ENCODE measurements at places on chromosomes 7 and 10.
A peak's percentile ranks its signal among the peaks of the same experiment; 100 is the strongest.

GRCh38 chr10:96257944-96258343 lies 13.4 kb downstream of the BLNK start:
- DNase-seq = no peak

DNA sequence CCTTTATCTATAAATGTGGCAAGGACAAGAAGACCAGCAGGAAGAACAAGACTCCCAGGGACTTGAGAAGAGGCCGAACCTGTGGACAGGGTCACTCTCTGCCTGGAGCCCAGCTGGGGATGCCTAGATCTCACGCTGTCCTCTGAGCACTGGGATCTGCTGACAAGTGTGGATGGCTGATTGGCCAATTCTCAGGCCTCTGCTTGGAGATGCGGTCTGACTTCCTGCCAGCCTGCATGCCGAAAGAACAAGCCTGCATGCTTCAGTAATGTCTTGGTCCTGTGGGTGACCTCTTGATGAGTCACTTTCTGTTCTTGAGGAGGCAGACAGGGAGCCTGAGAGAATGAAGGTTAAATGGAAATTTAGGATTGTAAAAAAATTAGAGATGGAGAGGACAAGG lies 84.7 kb downstream of the TMEM178B start:
- DNase-seq = no peak

DNA sequence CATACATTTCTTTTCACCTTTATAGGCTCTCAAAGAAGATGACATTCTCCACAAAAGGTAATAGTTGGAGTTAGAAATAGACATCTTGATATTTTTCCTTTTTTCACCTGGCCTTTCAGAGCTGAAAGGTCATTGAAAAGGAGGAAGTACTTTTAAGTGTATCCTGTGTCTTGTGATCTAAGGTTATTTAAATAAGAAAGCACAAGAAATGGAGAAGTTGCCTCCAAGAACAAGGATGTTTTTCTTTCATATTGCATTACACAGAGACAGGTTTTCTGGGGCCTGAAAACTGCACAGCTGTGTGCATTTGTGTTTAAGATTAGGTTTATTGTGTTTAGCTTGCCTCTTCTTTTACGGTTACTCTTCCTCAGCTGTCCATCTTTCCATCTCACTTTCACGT lies 103.4 kb upstream of the SEMA3D start:
- no peak for DNase-seq

- DNase-seq = no peak
Measured at GRCh38 chr7:127890726-127891125, 140.5 kb downstream of the LRRC4 start.

- DNase-seq = no peak
Measured at GRCh38 chr10:14439451-14440259, 108.9 kb upstream of the FRMD4A start.

GRCh38 chr10:32793033-32793432 lies 165.0 kb downstream of the ITGB1 start:
- DNase-seq = no peak

DNA sequence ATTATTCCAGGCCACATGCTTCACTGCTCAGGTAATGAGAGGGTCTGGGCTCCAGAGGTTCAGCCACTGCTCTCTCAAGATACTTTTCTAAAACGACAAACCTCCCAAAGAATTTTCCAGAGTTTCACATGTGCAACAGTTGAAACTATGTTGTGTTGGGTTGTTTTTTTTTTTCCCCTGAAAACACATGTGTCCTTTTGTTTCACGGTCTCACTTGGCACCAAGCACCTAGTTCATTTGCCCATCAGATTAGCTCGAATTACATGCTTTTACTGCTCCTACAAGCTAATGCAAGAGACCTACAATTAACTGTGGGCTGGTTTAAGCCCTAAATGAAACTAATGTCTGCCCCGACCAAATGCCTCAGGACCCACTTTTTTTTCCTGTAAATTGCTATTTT lies 313.3 kb downstream of the FGFR2 start:
- no peak for DNase-seq

GRCh38 chr7:93117852-93118530 lies at the start of gene SAMD9:
Gene SAMD9 (minus strand): TSS chr7:93117979. CDS start chr7:93106097, 11,882 bp downstream.
- DNase-seq = peak; percentile 23

DNA sequence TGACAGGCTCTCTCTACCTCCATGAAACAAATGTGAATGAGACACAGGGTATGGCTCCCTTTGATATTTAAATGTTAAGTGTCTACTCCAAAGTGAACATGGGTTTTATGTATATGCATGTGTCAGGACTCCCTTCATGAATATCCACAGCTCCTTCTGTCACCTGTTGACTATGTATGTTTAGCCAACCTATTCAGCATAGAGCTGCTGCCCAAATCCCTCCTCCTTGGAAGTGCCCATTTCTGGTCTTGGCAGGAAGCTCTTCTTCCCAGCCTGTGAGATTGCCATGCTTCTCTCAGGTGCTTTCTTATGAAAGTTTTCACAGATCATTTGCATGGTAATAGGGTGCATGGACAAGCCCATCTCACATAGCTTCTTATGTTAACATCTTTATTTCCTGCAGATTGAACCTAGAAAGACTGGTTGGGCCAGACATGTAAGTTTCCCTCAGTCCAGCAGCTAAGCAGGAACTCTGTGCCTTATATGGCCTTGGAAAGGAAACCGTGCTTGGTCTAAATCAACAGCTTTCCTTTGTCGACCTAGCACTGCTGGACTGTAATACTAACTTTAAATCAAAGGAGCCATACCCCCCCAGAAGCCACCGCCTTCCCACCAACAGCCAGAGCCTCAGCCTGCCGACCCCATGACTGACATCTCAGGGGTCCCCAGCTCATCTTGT lies 288.9 kb downstream of the ADARB2 start:
- no peak for DNase-seq

GRCh38 chr7:72429316-72429715 lies 17.2 kb upstream of the CALN1 start:
- no peak for DNase-seq

DNA sequence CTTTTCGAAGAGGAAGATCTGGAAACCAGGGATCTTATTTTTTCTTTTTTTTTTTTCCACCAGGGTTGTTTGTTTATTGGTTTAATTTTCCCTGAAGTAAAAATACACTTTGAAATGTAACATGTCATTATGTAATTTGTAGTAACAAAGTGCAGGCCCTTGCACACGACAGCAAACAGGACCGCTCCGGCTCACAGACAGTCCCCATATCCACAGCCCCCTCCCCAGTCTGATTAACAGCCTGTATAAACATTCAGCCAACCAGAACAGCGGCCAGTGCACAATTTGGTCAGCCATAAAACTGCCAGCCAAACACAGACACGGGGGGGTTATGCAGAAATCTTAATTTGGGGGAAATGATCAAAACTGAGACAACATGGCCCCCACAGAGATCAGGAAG lies 431.6 kb upstream of the NPVF start:
- no peak for DNase-seq

DNA sequence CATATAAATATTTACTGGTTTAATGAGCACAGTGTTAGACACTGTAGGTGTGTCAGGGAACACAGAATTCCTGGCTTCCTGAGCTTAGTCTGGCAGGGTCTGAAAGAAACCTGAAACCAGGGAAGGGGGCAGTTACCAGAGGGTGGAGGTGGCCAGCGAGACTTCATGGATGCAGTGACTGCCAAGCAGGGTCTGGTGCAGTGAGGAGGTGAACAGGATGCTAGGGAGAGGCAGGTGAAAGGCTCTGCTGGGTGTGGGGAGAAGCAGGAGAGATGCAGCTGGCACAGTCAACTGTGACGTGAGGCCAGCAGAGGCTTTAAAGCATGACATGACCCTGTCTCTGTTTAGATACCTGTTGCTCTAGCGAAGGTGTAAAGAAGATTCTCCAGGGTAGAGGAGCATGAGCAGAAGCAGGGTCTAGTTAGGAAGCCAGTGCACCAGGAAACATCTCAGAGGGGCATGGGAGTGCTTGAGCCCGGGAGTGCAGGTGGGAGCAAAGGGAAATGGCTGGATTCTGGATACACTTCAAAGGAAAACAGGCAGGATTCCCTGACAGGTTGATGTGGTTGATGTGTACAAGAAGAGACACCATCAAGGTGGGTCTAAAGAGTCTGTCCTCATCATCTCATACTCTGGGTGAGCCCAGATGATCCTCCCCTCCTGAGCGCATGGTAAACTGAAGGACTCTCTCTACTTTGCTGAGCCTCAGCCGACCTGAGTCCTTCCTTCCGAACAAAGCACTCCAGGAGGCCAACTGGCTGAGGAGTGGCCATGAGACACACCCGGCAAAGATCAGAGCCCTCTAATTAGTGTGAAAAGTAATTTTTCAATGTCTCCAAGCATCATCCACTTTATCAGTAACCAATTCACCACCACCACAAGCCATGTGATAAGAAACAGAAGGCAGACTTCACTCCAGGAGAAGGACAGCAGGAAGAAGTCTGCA lies 186.8 kb downstream of the COBL start:
- DNase-seq = no peak
